ENCODE measurements at places on chromosomes 2 and 18.

DNA sequence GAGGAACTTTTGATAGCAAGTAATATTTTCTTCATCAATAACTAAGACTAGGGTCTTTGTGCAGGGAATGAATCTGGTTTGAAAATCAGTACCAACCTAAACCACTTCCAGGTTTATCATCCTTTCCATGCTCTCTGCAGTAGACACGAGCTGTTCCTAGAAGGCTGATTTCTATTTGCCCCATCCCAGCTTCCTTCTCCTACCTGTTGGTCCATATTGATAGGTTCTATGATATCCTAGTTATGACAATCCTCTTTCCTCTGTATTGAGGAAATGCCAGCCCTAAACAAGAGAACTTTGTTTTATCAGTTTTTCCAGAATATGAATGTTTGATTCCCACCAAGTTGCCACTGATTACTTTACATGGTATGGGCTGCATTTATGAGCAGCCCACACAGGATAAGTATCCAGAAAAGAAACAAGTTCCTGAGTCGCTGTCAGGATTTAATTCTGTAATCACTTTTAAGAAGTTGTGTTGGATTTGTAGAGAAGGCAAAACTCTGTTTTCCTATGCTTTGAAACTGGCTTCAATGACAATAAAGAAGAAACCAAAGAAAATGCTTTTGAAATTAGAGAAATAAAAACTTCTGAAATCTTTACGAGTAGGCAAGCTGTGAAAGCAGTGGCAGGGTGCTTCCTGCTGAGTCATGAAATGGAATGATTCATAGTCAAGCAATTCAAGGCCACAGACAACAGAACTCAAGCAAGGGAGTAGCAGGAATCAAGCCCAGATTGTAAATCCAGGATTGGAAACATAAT lies 37.3 kb upstream of the TANK start:
- peak; percentile 95 for DNase-seq

- no peak for DNase-seq
These were observed 77.2 kb downstream of the C1D start for GRCh38 chr2:67985586-67985985.

GRCh38 chr2:9573840-9574239 lies 18.2 kb upstream of the ADAM17 start:
- no peak for DNase-seq

DNA sequence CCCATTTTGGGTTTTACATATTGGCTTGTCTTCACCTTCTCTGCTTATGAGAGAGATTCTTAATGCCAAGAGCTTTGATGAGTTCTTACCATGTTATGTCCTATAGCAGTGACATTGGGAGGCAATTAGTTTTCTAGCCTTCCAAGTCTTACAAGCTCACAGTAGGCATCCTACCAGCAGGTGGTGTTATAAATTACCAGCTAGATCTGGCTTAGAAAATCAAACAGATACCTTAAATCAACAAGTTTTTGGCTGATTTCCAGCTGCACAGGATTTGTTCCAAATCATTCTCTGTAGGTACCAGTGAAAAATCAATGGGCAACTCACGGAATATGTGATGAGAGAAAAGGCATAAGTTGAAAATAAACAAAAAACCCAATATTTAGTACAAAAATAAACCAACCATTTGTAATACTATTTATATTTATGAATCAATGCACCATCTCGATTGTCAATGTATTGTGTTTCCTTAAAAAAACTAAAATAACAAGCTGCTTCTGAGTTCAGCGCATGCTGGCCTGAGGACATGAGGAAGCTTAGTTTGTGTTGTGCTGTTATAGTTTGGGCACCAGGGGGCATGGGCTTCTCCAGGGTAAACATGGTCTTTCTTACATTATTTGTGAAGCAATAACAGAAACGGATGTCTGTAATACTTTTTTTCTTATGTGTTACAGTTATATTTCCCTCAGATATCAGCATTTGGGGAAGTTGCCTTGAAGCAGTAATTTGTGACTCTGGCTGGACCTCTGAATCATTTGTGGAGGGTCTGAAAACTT lies 34.1 kb upstream of the NXPH2 start:
- no peak for DNase-seq

DNA sequence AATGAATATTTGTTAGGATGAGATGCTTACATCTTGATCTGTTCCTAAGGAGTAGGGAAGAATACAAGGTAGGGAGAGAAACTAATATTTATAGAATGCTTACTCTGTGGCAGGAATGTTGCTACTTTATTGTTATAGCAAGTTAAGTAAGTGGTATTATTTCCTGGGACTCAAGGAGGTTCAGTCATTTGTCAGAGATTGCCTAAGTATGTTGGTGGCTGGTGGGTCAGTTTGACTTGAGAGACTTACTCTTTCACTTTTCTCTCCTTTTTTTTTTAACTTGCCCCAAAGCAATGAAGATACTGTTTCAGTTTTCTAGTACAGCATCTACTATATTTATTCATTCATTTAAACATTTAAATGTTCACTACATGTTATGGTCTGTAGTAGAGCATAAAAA lies 209.2 kb upstream of the STON1 start:
- DNase-seq: no peak
